ENCODE measurements at places on chromosomes 11 and 22.
A peak's percentile ranks its signal among the peaks of the same experiment; 100 is the strongest.

GRCh38 chr11:59009661-59010060 lies 70.4 kb downstream of the GLYATL1 start:
- DNase-seq, result no peak

DNA sequence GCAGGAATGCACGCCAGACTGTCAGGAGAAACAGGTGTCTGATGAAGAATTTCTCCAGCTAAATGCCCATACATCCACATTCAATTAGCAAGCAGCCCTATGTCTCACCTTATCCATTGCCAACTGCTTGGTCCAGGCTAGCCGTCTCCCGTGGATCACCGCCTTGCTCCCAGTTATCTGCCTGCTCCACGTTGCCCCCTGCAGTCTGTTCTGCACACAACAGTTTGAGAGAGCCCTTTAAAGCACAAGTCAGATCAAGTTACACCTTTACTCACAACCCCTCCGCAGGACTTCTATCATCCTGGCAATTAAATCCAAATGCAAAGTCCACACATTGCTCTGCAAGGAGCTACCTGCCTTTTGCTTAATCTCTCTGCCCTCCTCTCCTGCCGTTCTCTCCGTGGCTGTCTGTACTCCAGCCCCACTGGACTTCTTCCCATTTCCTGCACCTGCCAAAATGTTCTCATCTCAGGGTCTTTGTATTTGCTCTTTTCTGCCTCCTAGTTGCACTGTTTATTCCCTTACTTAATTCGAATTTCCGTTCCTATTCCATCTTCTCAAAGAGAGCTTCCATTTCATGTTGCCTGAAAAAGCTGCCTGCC lies 185.3 kb upstream of the LARGE1 start:
- DNase-seq, result no peak

DNA sequence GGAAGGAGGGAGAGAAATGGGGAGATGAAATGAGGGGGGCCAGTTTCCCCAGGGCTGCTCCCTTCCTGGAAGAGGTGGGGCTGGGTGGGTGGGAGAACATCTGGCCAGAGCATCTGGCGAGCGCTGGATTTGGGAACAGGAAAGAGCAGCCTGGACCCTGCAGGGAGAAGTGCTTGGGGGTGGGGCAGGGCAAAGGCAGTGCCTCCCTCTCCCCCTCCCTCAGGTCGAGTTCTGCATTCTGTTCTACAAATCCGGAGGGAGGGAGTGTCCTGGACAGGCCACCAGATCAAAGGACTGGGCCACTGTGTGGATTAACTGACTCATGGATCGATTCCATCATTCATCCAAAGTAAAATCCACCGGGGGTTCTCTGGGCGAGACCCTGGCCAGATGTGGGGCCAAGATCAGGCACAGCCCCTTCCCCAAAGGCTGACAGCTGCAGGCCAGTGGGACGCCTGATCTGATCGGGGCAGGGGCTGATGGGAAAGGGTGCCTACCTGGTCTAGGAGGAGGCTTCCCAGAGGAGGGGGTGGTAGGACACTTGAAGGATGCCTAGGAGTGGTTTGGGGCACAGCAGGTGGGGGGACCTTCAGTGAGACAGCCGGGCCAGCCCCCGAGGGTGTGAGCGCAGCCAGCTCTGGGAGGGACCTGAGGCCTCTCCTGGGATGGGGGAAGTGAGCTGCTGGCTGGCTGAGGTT lies 57.5 kb downstream of the CACNA1I start:
- DNase-seq, result no peak

DNA sequence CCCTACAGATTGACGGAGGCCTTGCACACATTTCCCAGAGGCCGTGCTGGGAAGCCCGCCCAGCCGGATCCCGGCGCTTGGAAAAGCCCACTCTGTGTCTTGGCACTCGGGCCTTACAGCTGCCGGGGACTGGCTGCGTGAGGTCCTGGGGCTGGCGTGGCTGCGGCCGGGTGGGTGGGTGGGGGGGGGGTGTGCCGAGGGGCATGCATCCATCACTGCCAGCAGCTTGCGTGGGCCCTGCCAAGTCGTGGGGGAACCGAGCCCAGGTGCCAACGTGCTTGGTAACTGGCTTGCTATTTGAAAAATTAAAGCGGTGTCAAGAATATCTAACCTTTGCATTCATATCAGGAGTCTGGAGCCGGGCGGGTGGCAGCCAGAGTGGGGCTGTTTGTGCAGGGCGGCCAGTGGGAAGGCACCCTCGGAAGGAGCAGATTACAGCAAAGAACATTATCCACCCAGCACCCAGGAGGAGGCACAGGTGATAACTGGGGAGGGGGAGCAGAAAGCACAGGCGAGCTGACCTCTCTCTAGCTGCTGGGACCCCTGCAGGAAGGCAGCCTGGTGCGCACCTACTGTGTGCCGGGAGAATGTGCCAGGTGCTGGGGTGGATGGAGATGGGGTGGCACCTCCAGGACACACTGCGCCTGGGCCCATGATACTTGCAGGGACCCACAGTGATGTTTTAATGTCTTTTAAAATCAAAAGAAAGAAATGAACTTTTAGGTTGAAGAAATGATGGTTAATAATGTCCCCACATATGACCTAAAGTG lies 28.5 kb upstream of the SMIM38 start:
- no peak for DNase-seq

DNA sequence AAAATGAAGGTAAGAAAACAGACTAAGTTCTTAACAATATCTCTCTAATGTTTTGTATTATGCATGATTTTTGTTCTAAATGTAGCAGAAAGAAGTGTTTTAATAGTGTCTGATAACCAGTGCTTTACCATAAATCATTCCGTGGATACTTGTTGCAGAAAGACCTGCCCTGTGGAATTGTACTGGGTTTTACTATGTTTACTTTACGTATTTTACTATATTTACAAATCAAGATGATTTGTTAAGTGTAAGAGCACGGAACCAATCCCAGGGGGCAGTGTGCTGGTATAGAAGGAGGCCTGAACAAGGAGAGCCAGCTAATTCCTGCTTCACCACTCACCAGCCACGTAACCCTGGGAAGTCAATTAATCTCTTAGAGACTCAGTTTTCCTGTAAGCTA lies 1.4 kb downstream of the HTR3B start:
- DNase-seq, result no peak

DNA sequence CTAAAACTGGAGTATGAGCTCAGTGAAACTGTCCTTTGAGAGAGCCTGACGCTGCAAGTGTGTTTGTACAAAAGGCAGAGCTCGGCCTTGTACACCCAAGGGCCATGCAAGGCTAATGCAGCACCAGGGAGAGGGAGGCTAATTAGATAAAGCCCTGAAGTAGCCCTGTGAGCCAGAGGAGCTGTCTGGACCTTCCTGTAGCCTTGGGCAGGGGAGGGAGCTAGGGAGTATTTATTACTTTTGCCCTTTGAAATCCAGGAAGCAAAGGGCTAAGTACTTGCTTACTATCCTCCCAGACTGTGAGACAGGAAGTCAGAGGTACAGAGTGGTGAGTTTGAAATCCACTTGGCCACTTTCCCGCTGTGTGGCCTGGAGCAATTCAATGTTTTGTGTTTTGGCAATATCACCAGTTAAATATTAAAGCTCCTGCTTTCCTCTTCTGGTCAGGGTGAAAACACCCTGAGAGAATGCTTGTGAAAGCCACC lies 10.2 kb upstream of the LDHA start:
- no peak for DNase-seq

- DNase-seq, result no peak
Measured at GRCh38 chr22:46649141-46650077, 29.2 kb downstream of the GRAMD4 start.

- peak; percentile 34 for DNase-seq
Measured at GRCh38 chr11:121591405-121592033, 138.8 kb upstream of the SORL1-AS1 start.

GRCh38 chr11:110479108-110480101 lies 49.7 kb downstream of the FDX1 start:
- no peak for DNase-seq

- DNase-seq, result no peak
Measured at GRCh38 chr11:20912922-20913512, 243.6 kb downstream of the NELL1 start.

DNA sequence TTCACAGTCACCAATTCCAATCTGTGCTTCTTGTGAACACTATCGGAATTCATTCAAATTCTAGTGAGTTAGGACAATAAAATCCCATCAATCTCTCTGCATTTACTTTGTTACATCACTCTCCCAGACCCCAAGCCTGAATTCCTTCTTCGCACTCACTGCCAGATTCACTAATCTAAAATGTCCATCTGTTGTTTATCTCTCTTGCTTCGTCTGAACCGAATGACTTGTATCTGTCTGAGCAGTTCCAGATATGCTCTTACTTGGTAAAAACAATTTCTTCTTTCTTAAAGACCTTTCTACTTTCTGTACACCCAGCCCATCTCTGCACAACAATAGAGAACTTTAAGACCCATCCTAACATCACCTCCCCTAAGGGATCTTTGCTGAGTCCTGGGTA lies 7.0 kb downstream of the MMP10 start:
- no peak for DNase-seq

GRCh38 chr11:70191495-70192140 lies 11.5 kb upstream of the FADD start:
- DNase-seq, result no peak

DNA sequence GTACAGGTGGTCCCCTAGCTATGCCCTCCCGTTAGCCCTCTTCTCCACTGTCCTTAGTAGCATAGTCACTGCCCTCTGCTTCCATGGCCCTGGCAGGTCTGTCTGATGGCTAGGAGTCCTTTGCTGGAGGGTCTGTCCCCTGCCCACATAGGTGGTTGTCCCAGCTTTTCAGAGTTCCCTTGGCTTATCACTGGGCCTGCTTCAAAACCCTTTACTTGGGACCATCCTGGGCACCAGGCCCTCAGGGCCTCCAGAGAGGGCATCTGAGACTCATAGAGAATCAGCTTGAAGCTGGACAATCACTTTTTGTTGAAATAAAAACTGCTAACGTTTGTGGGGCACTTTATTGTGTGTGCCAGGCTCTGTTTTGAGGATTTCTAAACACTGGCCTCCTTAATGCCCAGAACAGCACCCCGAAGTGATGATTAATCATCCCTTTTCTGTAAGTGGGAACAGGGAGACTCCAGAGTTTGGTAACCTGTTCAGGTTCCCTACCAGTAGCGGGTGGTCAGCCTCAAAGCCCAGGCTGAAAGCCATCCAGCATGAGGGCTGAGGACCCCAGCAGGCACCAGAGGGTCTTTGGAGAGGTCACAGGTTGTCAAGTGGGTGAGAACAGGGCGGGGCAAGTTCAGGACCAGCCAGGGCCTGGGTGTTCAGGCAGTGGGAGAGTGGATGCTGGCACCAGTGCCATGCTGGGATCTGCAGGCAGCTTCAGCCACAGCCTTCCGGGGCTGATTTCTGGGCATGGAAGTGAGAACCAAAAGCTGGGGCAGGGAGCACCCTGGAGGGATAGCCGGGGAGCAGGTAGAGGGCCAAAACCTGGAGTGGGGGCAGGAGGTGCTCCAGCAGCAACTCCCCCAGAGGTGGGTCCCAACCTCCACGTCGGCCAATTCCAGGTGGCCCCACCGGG lies 495 bp upstream of the KCNK4 start:
- DNase-seq, result no peak

- no peak for DNase-seq
Measured at GRCh38 chr11:48141475-48142122, 75.0 kb upstream of the OR4B1 start.

- no peak for DNase-seq
Measured at GRCh38 chr11:118438314-118438931, 2.1 kb downstream of the KMT2A start.

- no peak for DNase-seq
Measured at GRCh38 chr11:11982975-11983374, 25.5 kb downstream of the DKK3 start.

DNA sequence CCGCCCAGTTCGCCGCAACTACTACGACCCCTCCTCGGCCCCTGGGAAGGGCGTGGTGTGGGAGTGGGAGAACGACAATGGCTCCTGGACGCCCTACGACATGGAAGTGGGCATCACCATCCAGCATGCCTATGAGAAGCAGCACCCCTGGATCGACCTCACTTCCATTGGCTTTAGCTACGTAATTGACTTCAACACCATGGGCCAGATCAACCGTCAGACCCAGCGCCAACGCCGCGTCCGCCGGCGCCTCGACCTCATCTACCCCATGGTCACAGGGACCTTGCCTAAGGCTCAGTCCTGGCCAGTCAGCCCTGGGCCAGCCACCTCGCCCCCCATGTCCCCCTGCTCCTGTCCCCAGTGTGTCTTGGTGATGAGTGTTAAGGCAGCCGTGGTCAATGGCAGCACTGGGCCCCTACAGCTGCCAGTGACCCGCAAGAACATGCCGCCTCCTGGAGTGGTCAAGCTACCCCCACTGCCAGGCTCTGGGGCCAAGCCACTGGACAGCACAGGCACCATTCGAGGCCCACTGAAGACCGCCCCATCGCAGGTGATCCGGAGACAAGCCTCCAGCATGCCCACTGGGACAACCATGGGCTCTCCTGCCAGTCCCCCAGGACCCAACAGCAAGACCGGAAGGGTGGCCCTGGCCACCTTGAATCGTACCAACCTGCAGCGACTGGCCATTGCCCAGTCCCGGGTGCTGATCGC lies 10.0 kb downstream of the DTX4 start:
- no peak for DNase-seq

DNA sequence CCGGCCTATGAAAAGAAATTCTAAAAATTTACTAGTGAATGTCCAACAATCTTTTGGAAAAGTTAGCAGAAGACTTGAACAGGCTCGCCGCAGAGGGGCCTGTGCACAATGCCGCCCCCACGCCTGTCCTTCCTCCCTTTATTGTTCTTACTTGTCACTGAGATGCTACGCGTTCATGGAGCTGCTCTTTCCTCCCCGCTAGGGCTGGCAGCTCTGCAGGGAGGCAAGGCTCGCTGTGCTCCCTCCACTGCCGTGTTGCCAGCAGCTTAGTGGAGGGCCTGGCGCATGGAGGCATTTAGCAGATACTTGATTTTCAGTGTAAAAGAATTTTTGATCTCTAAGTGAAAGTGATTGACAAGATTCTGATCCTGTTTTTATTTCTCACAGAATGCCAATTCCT lies 14.7 kb downstream of the PHRF1 start:
- DNase-seq, result no peak

GRCh38 chr11:75214411-75214821 lies 26.2 kb upstream of the TPBGL start:
- DNase-seq, result peak; percentile 66
